ENCODE measurements at places on chromosomes 12 and 14.

- DNase-seq, result no peak
These were observed 465 bp upstream of the FGD4 start for GRCh38 chr12:32398816-32399369.

GRCh38 chr12:5395443-5396271, 36.3 kb upstream of the NTF3 start:
- DNase-seq, result no peak

- peak; percentile 62 for DNase-seq
These were observed 26.8 kb upstream of the CLEC2D start for GRCh38 chr12:9642606-9643265.

GRCh38 chr12:54229624-54230212, 40.9 kb upstream of the SMUG1 start:
- no peak for DNase-seq

GRCh38 chr12:119167902-119168301, 10.8 kb upstream of the HSPB8 start:
- DNase-seq, result no peak

GRCh38 chr12:43306066-43306465, 245.9 kb downstream of the ADAMTS20 start:
- no peak for DNase-seq

GRCh38 chr12:92290886-92291285, 145.2 kb upstream of the BTG1 start:
- no peak for DNase-seq

DNA sequence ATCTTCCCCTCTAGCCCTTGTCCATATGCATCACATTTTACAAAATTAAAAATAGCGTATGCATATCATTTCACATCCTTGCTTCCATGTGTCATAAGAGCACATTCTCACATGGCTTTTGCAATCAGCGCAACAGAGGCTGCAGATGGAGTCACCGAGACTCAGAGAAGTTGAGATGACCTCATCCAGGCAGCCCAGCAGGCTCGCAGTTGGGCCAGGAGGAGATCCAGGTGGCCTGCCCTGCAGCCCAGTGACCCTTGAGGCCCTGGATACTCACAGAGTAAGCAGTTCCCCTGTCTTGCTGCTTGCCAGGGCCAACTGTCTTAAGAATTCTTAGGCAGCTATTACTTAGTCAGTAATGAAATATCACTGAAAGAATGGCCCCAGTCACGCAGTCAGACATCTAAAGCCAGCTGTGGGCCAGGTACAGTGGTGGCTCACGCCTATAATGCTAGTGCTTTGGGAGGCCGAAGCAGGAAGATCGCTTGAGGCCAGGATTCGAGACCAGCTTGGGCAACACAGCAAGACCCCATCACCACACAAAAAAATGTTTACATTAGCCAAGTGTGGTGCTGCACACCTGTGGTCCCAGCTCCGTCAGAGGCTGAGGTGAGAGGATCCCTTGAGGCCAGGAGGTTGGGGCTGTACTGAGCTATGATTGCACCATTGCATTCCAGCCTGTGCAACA, 9.1 kb downstream of the CAMKK2 start:
- no peak for DNase-seq

GRCh38 chr14:38357557-38357956, 101.7 kb upstream of the CLEC14A start:
- DNase-seq, result no peak

- DNase-seq, result no peak
These were observed 23.0 kb upstream of the GPR132 start for GRCh38 chr14:105087963-105088811.

DNA sequence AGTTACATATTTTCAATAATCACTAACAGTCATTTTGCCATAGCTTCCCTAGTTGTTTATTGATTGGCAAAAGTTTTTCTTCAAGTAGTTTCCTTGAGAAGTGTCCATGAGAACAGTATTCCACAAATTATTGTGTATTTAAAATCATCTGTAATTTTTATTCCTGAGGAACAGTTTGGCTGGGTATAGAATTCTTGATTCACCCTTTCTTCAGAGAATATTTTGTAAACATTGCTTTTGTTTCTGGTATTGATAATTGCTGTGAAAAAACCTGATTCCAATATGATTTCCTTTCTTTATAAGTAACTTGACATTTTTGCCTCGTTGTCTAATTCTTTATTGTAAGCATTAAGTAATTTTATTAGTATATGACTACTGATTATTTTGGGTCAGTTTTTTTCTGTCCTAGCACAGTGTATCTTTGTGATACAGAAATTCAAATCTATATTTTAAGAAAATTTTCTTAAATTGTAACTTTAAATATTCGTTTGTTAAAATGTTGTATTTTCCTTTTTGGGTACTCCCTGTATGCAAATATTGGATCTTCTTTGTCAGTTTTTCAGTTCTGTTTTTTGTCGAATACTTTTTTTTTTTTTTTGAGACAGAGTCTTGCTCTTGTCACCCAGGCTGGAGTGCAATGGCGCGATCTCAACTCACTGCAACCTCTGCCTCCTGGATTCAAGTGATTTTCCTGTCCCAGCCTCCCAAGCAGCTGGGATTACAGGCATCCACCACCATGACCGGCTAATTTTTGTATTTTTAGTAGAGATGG, 162.0 kb upstream of the ATP2B1 start:
- DNase-seq, result no peak

- DNase-seq, result no peak
These were observed 149.0 kb downstream of the CAPZA3 start for GRCh38 chr12:18886962-18887361.

DNA sequence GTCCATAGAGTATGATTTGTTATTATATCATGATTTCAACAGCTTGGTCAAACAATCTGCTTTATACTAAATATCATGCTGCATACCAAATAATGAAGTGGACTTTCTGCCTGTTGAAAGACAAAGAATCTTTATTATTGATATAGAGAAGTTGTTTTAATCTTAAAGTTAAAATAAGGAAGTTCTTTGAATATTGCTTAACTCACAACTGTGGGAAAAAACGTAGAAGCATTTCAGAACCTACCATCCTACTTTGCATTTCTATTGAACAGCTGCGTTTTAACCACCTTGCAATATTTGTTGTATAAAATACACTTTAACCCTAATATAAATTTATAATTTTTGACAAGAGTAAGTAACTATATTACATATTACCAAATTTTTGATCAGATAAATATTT, 22.9 kb upstream of the ARL1 start:
- no peak for DNase-seq

- DNase-seq, result no peak
These were observed 268.7 kb downstream of the ZFP36L1 start for GRCh38 chr14:68523989-68524725.

DNA sequence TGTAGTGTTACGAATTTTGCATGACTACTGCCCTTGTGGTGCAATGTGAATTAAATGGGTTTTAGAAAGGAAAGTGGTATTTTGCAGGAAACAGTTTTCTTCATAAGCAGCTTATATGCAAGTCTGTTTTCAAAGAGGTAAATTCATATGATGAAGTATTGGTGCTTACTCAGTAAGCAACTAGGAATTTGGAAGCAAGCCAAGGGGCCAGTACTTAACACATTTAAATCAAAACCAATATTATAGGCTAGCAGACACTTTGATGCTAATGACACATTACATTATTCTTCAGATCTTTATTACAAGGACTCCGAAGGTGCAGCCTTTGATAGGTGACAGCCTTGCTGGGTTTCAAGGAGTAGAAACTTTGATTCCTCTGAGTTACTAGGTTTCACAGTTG, 23.1 kb downstream of the MGAT4C start:
- DNase-seq, result no peak

DNA sequence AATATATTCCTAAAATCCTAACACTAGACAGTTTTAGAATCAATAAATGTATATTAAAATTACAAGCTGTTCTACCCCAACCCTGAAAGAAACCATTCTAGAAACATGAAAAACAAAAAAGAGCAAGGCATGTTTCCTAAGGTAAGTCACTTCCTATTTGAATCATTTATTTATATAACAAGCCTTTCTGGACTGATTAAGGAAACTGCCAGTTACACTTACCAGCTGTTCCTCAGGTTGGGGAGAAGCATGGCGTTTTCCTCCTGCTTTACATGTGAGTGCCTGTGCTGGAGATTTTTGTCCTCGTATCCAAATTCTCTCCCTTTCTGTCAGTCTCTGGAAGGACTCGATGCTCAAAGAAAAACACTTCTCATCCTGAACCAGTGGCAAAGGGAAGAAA, 183.3 kb downstream of the EFCAB11 start:
- no peak for DNase-seq

- no peak for DNase-seq
These were observed 43.4 kb upstream of the ATF1 start for GRCh38 chr12:50720501-50720900.

DNA sequence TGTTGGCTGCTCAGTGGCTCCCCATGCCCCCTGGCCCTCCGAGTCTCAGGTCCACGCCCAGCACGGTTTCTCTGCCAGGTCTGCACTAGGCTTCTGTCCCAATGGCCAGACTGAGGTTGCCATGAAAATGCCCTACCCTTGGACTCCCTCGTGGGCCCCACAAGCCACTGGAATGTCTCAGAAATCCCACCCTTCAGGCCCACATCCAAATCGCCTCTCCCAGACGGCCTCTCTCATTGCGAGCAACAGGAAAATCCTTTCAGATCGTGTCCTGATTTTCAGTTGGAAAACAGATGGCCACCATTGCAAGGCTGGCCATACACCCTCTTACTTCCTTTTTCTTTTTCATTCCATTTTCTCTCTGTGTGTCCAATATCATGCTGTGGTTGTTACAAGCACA, 77.3 kb downstream of the IRF2BPL start:
- DNase-seq, result no peak

GRCh38 chr14:71194251-71194650, 287.0 kb downstream of the PCNX1 start:
- no peak for DNase-seq

GRCh38 chr12:101407049-101407435, 530 bp downstream of the ARL1 start:
- DNase-seq, result peak; percentile 75

- no peak for DNase-seq
These were observed 107.1 kb downstream of the DACT1 start for GRCh38 chr14:58744801-58745394.

DNA sequence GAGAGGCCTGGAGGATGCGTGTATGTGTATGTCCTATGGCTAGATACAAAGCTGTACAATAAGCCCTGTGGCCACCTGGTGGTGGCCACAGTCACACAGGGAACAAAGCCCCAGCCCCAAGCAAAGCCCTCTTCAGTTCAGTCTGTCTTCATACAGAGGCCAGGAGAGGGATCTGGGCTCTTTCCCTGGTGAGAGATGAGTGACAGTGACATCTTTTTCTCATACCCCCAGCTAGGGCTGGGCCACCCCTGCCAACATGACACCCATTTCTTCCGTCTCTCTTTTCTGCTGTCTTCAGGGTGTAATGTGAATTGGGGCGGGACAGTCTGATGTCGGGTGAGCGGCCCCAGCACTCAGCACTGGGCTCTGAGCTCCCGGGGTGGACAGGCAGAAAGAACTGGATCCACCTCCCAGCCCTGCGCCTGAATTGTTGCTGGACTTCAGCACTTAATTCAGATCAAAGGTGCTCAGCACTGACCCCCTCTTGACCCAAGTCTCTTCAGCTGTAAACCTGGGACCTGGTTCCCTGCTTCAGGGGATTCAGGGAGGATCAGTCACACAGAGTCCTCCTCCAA, 59.8 kb downstream of the SERPINA3 start:
- no peak for DNase-seq

DNA sequence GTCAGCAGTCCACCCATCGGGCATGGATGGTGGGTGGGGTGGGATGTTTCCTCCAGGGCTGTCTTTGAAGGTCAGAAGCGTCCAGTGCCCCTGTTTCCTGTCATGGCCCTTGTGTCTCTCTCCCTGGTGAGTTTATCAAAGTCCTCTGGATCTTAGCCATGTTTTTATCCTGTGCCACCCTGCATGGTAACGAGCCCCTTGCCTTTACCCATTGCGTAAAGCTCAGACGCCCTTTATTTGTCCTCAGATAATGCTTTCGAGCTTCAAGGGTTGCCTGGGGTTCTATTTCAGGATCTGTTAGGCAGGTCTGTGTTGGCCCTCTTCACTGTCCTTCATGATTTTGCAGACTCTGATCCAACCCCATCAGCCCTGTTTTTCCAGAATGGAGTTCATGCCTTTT, 172.9 kb downstream of the TSPAN9 start:
- no peak for DNase-seq

- DNase-seq, result no peak
These were observed 185.1 kb upstream of the DDHD1 start for GRCh38 chr14:53338192-53338591.

GRCh38 chr14:38743966-38744584, 359.0 kb downstream of the SEC23A start:
- DNase-seq, result no peak

GRCh38 chr14:69772082-69773017, 5.4 kb downstream of the SRSF5 start:
- DNase-seq, result no peak

DNA sequence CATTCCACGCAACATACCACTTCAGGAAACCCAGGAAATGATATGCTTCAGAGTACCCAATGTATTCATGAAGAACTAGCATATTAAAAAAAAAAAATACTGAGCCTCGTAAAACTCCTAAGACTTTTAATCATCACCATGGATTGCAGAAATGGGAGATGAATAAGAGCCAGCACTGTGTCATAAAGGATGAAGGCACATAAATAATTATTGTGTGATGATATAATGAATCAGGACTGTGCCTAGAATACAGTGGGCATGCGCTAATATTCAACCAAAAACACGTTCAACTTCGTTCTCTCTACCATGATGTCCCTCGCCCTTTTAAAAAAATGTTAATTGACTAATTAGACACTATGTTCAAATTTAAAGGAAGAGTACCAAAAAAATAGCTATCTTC, 68.7 kb downstream of the CIT start:
- DNase-seq, result no peak

DNA sequence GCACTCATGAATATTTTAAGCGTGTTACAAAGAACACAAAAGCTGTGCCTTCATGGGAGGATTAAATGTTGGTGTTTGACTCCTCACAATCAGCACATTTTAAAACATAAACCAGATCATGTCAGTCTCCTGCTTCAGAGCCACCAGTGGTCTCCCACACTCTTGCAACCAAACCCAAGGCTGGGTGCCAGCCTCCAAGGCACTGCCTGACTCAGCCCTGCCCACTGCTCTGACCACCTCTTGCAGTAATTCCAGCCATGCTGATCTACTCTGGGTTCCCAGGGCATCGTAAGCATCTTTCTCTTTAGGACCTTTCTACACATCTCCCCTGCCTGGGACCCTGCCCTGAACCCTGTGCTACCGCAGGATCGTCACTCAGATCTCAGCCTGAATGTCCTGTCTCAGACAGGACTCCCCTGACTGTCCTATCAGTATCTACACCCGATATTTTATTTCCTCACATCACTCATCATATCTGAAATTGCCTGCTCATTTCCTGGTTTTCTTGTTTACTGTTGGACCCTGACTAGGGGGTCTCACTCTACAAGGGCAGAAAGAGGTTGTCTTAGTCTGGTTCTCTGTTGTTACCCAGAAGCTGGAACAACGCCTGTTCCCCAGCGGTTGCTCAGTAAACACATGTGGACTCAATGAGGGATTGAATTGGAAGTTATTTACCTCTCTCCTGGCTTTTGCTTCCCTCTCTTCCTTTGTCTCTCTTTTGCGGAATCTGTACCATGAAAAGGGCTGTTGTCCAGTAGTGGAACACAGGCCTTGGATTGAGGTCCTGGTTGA, 449.8 kb downstream of the RAD51B start:
- no peak for DNase-seq

GRCh38 chr12:92445253-92446082, 257.3 kb upstream of the PLEKHG7 start:
- no peak for DNase-seq

- no peak for DNase-seq
These were observed 94.5 kb downstream of the CACNA1C start for GRCh38 chr12:2147335-2147734.

Measured in activated CD4-positive, alpha-beta T cell treated with anti-CD3 and anti-CD28 coated beads, Interleukin-2, amount 10 ng/mL, durations not matched to agents 24 days and 14 days (primary cell).